ENCODE measurements at places on chromosomes 5 and 9.
A peak's percentile ranks its signal among the peaks of the same experiment; 100 is the strongest.

- DNase-seq: peak; percentile 16
These were observed 97.4 kb upstream of the RAPGEF1 start for GRCh38 chr9:131837316-131837715.

GRCh38 chr5:41891066-41891707, 13.0 kb upstream of the RIMOC1 start:
- DNase-seq: no peak

- DNase-seq: peak; percentile 22
These were observed 70.7 kb upstream of the GNE start for GRCh38 chr9:36328798-36329411.

DNA sequence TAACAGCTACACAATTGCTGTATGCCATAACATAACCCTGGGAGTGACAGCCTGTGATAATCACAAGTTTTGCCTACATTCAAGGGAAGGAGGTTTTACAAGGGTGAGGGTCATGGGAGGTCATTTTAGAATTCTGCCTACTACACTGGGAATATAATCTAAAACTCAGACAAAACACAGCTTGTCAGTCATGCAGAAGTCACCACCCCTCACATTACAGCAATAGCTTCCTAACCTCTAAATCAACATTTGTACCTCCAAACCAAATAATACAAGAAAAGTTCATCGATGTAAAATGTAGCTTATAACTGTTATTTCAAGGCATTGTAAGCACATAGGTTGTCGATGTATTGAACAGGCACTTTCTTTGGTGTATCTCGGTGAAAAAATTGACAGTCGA, 139.0 kb downstream of the FAM114A2 start:
- DNase-seq: no peak

DNA sequence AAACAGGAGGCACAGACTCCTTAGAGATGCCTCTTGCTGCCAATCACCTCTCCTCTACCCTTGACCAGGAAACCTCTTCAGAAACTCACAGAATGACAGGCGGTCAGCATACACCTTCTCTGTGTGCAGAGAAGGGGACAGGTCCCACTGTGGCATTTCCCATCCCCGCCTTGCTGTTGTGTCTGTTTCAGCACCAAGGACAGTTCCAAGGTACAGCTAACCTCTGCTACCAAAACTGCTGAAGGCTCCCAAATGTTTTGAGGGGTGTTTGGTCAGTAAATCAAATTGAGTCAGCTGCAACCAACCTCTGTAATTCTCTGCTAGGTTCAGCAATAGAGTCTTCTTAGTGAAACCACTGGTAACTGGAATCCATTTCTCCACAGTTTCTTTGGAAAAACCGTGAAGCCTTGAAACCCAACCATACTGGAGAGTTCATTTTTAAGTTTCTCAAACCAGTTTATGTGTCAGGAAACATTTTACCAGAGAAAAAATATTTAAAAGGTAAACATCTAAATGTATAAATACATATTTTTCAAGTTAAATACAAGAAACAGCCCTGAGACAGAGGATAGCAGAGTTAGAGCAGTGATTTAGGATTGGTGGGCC, 122.0 kb downstream of the DRD1 start:
- DNase-seq: peak; percentile 17

DNA sequence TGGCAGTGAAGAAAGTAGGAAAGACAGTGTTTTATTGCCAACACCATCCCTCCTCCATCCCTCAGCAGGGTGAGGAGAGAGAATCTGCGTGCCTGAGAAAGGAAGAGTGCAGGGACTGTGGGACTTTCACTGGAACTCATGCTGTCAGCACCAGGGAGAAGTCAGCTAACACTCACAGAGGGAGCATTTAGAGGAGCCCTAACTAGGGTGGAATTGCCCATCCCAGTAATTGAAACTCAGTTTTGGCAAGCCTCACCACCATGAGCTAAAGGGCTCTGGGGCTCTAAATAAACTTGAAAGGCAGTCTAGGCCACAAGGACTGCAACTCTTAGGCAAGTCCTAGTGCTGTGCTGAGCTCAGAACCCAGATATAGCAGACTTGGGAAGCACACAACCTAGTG, 622.3 kb downstream of the SEMA5A start:
- no peak for DNase-seq

GRCh38 chr9:92504881-92505280, 22.6 kb upstream of the ASPN start:
- DNase-seq: no peak

DNA sequence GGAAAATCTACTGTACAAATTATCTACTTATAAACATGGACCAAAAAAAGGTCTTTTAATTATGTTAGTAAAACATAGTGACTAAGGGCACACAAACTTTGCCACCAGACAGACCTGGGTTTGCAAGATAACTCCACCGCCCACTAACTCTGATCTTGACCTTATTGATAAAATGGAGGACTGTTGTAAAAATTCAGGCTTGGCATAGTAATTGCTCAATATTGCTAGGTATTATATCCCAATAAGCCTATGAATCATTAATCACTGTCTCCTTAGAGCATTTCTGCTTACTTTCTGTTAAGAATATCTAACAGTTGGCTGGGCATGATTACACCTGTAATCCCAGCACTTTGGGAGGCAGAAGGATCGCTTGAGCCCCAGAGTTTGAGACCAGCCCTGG, 3.8 kb downstream of the C9orf40 start:
- DNase-seq: no peak

DNA sequence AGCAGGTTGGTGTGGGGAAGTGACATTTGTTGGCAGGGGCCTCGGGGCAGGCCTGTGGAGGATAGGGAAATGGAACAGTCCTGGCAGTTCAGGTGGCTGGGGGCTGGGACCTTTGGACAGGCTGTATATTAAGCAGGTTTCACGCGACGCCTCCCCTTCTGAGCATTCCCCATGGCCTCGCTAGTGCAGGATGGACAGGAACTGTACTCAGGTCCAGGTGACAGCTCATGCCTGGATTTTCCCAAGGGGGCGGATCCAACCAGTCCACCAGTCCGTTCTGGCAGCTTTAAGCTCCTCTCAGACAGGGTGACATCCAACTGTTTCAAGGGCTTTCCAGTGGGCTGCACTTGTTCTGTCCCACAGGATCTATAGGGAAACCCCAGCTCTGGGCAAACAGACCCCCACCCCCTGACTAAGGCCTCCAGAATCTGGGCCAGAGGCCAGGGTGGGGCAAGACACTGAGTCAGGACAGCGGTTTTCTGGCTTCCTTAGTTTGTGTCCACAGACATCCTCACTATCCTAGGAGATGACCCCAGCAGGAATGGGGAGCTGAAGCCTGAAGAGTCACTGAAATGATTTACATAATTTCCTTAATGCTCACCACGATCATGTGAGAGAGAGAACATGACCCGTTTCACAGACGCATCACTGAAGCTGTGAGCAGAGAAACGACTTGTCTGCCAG, 20.9 kb downstream of the CSF2 start:
- no peak for DNase-seq

GRCh38 chr5:127001621-127002296, 28.6 kb downstream of the MARCHF3 start:
- no peak for DNase-seq

DNA sequence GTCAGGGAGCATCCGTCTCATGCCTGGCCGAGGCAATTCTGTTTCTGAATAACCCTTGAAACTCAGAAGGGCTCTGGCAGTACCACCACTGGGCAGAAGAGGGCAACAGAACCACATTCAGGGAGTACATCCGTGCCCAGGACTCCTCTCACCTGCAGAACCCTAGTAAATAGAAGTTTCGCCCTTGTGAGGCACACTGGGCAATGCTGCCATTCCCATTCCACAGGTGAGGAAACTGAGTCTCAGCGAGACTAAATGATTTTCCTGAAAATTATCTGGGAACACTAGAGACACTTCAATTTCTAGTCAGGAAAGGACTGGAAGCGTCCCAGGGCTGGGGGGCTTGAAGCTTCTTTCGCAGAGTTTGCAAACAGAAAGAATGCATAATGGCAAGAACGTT, 74.7 kb downstream of the FGF1 start:
- DNase-seq: peak; percentile 61

DNA sequence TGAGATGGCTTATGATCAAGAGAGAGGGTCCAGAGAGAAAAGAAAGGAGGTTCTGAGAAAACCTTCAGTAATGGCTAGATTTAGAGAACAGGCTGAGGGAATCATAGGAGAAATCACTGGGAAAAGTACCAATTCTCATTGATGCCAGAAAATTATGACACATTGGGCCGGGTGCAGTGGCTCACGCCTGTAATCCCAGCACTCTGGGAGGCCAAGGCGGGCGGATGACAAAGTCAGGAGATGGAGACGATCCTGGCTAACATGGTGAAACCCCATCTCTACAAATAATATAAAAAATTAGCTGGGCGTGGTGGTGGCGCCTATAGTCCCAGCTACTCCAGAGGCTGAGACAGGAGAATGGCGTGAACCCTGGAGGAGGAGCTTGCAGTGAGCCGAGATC, 29.5 kb upstream of the PLIN2 start:
- no peak for DNase-seq

DNA sequence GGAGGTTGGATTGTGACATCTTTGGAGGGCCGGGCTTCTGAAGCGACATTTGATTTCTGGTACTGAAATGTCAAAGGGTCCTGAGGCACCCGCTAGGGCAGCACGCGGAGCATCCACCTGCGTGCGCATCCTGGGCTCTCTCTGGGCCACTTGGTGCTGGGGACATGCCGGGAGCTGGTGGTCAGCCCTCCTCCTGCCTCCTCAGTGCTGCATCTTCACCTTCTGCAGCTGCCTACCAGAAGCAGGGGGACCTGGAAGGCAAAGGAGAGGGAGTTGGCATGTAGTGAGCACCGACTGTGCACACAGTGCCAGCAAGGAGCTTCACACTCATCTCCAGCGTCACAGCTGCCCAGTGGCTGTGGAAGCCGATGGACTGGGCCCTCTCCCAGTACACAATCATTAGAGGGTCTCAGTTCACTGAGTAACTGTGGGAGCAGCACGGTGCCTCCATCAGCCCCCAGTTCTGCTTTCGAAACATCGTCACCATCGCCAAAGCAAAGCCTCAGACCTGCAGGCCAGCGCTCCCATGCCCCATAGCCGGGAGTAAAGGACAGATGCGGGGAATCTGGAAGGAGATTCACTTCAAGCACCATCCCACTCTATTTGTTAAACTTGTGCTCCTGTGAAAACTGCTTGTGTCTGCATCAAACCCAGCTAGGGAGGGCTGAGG, 138.4 kb downstream of the KCNIP1 start:
- no peak for DNase-seq

GRCh38 chr5:136819526-136820302, 454.4 kb upstream of the TRPC7 start:
- no peak for DNase-seq

DNA sequence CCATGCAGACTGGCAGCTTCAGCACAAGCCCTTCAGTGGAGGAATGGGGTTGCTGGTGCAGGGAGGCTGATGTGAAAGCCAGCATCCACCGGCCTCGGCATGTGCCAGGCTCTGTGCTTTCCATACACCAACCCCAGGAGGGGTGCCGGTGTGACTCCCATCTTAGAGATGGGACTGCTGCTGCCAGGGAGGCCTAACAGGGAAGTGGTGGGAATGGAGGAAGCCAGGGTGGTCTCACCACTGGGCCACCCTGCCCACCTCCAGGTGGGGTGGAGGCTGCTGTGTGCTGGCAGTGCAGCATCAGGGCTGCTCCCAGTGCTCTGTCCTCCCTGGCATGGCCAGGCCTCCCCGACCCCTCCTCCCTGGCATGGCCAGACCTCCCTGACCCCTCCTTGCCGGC, 32.8 kb upstream of the PITX1 start:
- no peak for DNase-seq

GRCh38 chr5:113875096-113875495, 361.6 kb downstream of the YTHDC2 start:
- DNase-seq: no peak

DNA sequence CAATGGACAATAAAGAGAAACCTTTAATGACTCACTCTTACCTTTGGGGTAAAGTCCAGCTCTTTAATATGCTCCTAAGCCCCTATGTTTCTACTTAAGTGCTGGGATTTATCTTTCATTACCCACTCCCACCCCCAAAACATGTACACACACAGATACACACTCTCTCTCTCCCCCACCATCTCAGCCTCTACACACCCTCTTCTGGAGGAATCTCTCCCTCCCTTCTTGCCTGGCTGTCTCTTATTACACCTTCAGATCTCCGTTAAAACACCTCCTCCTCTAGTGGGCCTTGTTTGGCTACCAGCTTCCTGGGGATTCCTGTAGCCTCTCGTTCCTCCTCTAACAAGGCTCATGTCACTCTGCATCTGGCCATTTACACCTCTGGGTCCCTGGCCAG, 6.9 kb downstream of the GPRIN1 start:
- DNase-seq: no peak

DNA sequence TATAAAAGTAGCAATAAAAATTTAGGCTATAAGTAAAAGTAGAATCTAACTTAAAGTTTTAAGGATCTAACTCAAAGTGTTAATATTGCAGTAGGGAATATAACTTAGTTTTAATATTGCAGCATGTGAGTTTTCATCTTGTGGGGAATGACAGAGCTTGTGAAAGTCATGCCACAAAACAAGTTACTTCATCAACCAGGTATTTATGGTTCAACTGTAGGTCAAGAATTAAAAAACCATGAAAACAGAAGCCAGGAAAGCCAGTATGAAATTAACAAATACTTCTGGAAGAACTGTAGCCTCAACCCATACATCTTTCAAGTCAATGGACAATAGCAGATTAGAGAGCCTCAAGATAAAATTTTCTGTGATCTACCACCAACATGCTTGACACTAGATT, 19.0 kb downstream of the HMGCS1 start:
- no peak for DNase-seq

DNA sequence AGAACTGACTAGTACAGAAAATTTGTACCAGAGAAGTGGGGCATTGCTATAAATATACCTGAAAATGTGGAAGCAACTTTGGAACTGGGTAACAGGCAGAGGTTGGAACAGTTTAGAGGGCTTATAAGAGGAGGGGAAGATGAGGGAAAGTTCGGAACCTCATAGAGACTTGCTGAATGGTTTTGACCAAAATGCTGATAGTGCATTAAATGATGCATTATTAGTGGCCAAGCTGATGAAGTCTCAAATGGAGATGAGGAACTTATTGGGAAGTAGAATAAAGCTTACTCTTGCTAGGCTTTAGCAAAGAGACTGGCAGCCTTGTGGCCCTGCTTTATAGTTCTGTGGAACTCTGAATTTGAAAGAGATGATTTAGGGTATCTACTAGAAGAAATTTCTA, 189.8 kb downstream of the FGF10 start:
- no peak for DNase-seq
